ENCODE measurements at places on chromosomes 7 and 10.
A peak's percentile ranks its signal among the peaks of the same experiment; 100 is the strongest.

DNA sequence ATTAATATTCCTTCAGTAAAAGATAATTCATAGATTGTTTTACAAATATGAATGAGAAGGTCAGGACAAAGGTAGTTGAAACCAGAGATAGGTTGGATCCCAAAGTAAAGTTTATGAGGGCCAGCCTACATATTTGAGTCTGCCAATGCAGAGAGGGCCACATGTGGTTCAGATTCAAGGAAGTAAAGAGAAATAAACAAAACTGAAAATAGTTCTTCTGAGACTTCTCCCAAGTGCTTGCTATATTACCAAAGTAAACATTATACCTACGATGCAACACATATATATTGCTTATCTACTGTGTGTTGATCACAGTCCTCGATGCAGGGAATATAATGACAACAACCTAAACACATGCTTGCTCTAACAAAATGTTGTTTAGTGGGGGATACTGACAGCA lies 109.8 kb downstream of the MALRD1 start:
- DNase-seq, result no peak

GRCh38 chr10:88883448-88883809 lies 3.4 kb downstream of the STAMBPL1 start:
- DNase-seq, result no peak

DNA sequence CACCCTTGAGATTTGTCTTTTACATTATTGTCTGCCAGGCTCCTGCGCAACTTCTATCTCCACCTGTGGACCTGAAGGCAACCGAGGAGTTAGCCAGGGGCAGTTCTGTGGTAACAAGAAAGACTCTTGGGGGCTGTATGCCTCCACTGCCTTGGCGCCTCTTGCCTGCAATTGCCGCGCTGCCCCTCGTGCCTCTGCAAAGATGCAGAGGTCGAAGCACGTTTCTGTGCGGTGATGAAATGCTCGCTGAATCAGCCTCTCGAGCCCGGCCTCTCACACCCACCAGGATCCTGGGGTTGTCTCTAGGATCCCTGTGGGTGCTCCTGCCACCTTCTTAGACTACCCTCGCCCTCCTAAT lies 486 bp upstream of the LHFPL3 start:
- no peak for DNase-seq

- DNase-seq, result no peak
Measured at GRCh38 chr7:151630851-151631569, 111.3 kb upstream of the RHEB start.

GRCh38 chr10:93749218-93749799 lies 8.4 kb upstream of the LGI1 start:
- DNase-seq, result no peak

DNA sequence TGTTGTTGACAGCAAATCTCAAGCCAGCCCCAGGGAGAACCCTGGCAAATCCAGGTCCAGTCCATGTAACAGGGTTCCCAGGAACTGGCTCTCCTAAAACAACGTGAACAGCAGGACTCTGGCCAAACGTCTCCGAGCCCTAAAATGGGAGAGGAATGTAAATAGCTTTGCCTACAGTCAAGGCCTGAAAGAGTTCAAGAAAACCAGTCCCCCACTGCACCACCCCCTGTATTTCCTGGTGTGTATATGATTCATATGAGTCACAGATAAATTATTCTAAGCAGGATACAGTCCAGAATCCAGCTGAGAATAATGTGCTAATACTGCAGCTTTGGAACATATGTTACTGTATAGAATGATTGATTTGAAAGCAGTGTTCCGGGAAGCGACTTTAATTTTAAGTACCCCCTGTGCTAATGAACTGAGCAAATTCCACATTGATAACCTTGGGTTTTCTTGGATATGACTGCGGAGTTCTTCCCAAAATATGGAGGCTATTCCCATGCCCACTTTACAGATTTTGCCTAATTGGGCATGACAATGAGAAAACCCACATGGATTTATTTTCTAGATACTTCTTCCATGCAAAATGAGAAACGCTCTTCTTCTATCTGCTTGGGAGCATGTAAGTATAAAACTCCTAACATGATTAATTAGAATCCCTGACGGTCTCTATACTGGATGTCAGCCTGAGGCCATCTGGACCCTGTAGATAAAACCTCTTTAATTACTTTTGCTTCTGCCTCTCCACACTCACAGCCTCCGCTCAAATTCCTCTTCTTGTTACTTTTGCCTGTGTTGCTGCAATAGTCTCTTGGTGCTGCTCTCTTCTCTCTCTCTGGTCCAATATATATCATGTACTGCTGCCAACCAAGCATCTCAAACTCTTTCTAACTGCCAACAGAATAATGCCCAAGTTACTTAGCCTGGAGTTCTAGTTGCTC lies 50.2 kb downstream of the LAMB4 start:
- no peak for DNase-seq

GRCh38 chr10:5293691-5294550 lies 70.8 kb upstream of the UCN3 start:
- peak; percentile 88 for DNase-seq

GRCh38 chr7:66869660-66870450 lies 51.2 kb upstream of the TMEM248 start:
- no peak for DNase-seq

GRCh38 chr7:55502858-55503440 lies 69.4 kb downstream of the VOPP1 start:
- DNase-seq, result no peak

DNA sequence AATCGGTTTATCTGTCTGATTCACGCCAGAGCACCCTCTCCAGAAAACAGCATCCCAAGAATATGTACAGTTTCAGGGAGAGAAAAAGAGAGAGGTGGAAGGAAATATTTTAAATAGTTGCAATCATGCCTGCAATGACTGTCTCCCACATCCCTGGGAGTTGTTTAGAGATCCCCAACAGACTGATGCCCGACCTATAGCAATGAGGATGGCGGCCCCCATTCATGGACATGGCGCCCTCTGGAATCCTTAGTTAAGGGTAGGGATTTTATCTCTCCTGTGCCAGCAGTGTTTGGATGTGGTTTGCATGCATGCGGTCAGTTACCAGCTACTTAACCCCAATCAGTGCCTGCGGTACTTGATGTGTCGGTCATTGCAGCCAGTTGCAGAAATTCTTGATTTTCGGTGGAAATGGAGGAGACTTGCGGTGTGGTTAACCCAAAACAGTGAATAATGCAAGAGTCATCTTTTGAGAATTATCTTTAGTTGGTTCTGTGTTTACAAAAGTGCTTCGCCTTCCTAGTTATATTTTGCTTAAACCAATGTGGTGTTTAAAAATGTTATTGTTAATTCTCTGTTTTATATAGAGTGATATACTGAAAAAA lies 186.0 kb upstream of the TCF7L2 start:
- no peak for DNase-seq

DNA sequence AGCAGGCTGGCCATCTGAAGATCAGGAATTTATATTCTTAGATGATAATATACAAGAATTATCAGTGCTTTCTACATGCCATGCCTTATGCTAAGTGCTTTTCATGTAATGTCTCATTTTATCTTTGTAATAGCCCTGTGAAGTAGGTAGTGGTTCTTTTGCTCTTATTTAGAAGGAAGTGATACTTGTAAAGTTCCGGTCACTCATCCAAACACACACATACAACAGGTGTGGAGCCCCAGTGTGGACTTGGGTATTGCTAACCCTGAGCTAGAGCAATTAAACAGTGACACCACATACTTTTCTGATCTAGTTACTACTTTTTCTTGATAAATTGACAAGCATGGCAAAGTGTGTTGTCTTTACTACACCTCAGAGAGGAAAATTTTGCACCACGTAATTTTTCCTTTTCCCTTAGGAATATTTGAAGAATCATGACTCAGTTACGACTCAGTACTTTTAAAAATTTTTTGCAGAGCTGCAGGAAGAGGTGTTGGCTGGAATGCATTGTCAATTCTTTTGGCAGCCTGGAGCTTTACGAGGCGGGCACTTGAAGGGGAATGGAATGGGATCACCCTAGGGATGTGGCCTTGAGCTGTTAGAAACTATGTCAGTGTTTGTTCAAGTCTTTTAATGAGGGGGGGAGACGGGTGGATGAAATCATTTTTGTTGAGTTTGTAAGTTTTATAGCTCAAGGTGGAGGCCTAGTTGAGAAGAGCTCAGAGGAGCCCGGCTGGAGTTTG lies 212.5 kb upstream of the CELF2 start:
- DNase-seq, result no peak

DNA sequence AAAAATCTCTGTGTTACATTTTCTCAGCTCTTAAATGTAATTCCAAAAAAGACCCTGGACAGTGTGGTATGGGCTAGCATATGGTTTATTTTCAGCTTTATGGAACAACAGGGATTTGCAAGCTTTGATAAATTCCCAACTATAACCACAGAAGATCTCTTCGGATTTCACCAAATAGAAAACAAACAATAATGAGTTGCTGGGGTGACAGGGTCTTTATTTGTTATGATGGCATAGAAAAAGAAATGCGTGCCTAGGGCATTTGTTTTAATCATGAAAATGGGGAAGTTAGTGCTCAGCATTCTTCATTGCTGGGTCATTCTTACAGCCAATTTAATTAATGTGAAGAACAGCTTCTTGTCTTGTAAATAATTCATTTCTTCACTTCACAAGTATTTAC lies 139.0 kb downstream of the LRRN3 start:
- no peak for DNase-seq

DNA sequence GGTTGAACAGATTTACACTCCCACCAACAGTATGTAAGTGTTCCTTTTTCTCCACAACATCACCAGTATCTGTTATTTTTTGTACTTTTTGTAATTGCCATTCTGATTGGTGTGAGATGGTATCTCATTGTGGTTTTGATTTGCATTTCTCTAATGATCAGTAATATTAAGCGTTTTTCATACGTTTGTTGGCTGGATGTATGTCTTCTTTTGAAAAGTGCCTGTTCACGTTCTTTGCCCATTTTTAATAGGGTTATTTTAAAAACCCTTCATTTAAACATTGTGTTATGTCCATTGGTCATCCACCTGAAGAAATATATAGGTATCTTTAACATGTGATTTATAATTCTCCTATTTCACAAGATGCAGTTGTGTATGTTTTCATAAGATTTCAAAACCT lies 291.3 kb downstream of the SEMA3D start:
- no peak for DNase-seq

GRCh38 chr10:132069849-132070182 lies 4.1 kb downstream of the JAKMIP3 start:
- DNase-seq, result no peak

DNA sequence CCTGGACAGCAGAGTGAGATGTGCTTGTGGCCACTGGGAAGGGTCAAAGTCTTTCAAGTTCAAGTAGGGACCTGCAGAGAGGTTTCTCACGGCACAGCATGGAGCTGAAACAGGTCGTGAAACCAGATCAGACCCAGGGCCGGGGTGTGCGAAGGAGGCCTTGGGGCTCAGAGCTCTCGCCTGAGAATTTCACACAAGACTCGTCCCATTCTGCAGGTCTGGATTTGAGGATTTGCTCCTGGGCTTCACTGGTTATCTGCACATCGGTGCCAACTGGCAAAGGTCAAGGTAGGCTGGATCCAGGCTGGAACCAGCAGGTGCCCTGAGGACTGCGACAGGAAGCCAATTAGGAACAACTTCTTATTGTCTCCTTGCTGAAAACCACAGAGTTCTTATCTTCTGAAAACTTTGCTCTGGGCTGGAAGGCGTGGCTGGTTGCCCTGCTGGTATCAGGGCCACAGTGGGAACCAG lies 24.0 kb upstream of the GTF2I start:
- DNase-seq, result no peak

All from stimulated activated CD8-positive, alpha-beta memory T cell treated with anti-CD3 and anti-CD28 coated beads, Interleukin-4, amount 100 ng/mL, for 48 hours (primary cell).